Transverse colon (tissue), 4 donors: ENCODE measurements at places on chromosomes 5 and 9.
A peak's percentile ranks its signal among the peaks of the same experiment; 100 is the strongest.

- DNase-seq = no peak
These were observed 159.0 kb upstream of the SLC12A2 start for GRCh38 chr5:127924606-127925005.

- no peak for DNase-seq
These were observed 168.1 kb upstream of the RASEF start for GRCh38 chr9:83231039-83231438.

- peak; percentile 29 for DNase-seq
These were observed 21.2 kb upstream of the PCSK5 start for GRCh38 chr9:75869236-75869635.

- DNase-seq = no peak
These were observed 17.4 kb upstream of the COL5A1 start for GRCh38 chr9:134624137-134624591.

- no peak for DNase-seq
These were observed 243.1 kb downstream of the HTR1A start for GRCh38 chr5:63719147-63719546.

DNA sequence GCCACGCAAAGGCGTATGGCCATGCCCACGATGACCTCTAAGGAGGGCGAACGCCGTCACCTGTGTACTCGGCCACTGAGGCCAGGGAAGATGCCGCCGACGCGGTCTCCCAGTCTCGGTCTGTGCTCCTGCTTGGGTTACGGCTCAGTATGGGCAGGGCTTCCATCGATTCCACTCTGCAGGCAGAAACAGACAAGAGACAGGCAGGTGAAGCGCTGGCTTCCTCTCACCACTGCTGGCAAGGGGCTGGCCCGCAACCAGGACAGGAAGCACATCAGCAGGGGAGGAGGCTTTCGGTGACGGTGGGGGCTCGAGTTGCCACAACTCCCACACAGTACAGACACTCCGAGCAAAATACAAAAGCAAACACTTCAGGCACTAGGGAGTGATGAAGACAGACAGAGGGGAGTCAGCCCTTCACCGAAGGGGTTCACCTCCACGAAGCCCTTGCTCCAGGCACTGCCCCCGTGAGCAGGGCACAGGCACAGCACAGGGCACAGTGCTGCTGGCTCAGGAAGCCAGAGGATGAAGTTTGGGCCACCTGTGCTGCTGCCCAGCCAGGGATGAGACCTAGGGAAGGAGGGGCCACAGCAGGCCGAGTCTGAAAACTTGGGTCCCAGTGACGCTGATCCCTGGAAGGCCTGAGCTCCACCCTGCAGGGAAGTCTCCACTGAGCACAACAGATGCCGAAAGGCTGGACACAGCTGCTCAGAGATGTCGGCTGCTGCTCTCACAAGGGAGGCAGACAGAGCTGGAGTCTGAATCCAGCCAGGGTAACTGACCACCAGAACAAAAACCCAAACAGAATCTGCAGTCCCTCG, 91.3 kb downstream of the CAMSAP1 start:
- no peak for DNase-seq

DNA sequence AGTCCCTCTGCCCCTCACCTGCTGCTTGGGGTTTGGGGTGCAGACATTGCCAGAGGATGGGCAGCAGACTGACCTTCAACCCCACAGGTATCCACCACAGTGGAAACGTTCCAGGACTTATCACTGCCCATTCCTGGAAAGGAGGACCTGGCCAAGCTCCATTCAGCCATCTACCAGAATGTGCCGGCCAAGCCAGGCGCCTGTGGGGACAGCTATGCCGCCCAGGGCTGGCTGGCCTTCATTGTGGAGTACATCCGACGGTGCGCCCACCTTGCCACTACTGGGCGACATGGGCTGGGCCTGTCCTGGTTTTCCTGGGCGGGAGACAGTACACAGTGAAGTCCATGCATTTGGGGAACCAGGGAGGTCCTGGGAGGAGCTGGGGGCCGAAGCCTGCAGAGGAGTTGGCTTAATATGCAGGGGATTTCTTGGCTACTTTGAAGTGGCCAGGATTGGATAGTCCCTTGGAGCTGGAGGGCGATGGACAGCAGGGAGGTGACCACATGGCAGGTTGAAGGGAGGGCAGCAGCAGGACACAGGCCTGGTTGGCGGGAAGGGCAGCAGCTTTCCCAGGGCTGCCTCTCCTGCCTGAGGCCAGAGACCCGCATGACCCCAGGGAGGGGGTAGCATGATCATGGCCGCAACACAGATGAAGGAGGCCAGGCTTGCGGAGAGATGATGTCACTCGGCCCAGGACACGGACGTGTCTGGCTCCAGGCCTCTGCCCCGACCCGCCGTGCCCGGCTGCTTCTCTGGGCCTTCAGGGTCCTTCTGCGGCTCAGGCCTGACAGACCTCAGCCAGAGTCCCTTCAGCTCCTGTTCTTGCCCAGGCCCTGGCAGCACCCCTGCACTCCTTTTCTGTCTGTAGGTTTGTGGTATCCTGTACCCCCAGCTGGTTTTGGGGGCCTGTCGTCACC, 34.6 kb downstream of the USP20 start:
- DNase-seq = no peak

DNA sequence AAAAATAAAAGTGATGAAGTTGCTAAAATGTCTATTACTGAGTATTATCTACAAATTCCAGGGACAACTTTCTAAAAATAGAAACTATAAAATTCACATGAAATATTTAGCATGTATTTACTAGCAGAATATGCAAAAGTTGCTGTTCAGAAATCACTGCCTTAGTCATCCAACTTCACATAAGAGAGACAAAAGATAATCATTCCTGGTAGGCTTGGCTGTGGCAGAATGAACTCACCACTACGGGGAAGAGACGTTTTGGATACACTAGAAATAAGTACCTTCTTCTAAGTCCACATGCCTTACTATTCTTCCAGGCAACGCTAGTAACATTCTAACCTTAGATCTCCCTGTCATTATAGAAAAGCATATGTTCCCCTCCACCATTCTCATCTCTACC, 272.2 kb downstream of the BNC2 start:
- no peak for DNase-seq

DNA sequence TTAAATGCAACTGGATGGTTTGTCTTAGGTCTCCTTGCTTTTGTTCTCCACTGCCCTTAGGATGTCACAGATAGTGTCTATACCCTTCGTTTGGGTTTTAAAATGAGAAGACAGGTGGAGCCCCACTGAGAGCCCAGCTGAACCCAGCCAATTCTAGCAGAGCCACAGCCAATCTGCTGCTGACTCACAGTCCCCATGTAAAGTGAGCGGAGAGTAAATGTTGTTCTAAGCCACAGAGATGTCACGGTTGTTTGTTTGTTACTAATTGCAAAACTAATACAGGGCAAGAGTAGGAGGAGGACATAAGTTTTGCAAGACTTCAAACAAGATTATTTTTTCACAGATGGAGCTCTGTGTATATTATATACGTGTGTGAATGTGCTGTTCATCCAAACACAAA, 50.5 kb upstream of the AGXT2 start:
- DNase-seq = no peak
